Muscle of leg (tissue), 16 donors: ENCODE measurements at places on chromosomes 16 and 17.

- DNase-seq: peak; percentile 72
Measured at GRCh38 chr16:73053364-73054124, 5.6 kb upstream of the ZFHX3 start.

DNA sequence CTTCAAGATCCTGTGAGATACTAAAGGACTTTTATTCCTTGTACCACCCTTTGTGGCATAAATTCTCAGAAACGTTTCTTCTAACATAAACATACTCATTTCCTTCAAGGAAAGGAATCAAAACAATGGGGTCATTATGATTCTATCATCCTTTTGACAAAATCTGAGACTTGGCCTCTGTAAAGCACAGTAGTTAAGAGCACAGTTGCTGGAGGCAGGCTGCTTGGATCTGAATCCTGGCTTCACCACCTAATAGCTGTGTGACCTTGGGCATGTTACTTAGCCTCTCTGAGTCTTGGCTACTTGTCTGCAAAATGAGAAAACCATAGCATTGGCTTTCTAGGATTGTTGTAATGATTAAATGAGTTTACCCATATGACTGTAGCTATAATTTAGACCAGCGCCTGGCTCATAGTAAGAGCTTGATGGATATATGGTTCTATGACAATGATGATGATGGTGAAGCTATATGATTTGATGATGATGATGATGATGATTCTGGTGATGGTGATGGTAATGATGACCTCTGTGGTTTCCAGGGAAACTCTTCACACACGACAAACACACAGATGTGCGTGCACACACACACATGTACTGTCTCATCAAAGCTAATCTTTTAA lies 6.1 kb upstream of the KRT31 start:
- DNase-seq: no peak

- no peak for DNase-seq
Measured at GRCh38 chr17:60679287-60679686, 1.6 kb downstream of the BCAS3 start.

- no peak for DNase-seq
Measured at GRCh38 chr17:8885967-8886684, 18.7 kb upstream of the PIK3R6 start.

DNA sequence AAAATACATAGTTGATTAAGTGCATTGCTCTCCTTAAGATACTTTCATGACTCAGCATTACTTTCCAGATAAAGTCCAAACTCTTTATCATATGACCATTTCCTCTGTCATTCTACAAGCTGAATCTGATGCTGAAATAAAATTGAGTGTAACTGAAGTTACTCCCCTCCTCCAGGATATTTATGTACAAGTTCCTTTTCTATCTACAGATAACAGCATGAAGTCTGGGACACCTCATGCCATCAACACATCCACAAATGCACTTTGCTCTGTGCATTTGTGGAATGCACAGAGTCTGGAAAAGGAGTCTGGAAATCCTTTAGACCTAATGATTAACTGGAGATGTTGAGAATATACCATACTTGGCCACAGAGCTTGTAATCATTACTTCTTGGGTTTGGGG lies 60.5 kb downstream of the ACSM2B start:
- DNase-seq: no peak

DNA sequence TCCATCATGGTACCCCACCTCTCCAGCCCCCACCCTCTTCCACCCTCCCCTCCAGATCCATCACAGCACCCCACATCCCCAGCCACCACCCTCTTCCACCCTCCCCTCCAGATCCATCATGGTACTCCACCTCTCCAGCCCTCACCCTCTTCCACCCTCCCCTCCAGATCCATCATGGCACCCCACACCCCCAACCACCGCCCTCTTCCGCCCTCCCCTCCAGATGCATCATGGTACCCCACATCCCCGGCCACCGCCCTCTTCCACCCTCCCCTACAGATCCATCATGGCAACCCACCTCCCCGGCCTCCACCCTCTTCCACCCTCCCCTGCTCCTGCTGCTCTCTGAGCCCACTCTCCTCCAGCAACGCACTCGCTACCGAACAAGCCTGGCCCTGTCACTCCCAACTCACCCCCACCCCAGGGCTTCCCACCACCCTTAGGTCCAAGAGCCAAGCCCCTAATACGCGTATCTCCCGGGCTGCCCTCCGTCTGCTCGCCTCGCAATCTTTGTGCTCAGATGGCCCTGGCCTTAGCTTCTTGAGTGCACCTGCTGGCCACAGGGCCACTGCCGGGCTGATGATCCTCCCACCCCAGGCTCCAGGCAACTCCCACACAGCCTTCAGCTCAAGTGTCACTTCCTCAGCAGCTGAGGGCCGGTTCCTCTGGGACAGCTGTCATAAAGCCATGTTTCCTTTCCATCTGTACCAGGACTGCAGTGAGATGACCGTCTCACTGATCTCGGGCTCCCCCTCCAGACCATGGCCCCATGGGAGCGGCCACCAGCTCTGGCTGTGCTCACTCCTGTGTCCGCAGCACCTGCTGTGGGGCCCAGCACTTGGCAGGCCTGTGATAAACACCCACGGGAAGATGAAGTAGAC lies 25.5 kb downstream of the KDM8 start:
- peak; percentile 93 for DNase-seq

DNA sequence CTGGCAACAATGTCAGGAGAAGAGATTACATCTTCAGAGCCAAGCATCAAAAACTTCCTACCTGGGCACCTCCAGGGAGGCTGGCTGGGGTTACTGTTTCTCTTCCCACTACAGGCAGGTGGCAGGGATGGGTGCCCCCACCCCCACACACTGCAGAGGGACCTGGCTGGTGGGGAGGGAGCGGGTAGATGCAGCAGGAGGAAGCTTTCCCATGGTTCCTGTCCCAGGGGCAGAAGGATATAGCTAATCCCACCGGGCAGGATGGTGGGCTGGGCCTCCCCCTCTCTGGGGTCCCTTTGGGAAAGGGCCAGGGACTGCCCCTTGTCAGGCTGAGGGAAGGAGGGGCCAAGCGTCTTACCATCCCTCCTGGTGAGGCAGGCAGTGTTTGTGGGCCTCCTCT lies 16.7 kb upstream of the MTMR4 start:
- no peak for DNase-seq

DNA sequence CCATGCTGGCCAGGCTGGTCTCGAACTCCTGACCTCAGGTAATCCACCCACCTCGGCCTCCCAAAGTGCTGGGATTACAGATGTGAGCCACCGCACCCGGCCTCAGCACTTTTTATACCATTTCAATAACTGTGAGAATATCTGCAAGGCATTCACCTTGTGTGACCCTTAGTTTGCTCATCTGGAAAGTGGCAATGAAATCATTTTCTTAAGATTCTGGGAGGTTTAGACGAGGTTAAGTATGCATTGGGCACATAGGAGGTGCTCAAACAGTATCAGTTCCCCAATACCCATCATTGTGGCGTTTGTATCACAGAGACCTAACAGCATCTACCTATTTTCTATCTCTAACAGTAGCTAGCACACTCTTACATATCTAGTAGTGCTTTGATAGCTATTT lies 481.9 kb upstream of the ERCC4 start:
- no peak for DNase-seq

DNA sequence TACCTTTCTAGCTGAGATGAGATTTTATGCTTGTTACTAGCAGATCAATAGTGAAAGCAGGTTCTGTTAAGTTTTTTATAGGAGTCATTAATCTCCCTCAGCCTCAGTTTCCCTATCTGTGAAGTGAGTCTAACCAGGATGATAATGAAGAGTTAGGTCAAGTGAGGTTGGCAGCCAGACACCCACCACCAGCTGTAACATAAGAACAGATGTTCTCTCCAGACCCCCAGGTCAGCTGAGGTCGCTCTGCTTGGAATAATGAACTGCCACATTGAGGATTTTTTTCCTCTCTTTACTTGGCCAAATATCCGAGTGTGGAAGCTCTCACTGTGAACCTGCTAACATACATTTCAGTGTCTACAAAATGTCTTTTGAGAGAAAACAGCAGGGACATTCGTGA lies 389.6 kb downstream of the WWOX start:
- peak; percentile 34 for DNase-seq

- DNase-seq: peak; percentile 81
Measured at GRCh38 chr17:70655176-70655958, 486.0 kb downstream of the KCNJ2 start.

DNA sequence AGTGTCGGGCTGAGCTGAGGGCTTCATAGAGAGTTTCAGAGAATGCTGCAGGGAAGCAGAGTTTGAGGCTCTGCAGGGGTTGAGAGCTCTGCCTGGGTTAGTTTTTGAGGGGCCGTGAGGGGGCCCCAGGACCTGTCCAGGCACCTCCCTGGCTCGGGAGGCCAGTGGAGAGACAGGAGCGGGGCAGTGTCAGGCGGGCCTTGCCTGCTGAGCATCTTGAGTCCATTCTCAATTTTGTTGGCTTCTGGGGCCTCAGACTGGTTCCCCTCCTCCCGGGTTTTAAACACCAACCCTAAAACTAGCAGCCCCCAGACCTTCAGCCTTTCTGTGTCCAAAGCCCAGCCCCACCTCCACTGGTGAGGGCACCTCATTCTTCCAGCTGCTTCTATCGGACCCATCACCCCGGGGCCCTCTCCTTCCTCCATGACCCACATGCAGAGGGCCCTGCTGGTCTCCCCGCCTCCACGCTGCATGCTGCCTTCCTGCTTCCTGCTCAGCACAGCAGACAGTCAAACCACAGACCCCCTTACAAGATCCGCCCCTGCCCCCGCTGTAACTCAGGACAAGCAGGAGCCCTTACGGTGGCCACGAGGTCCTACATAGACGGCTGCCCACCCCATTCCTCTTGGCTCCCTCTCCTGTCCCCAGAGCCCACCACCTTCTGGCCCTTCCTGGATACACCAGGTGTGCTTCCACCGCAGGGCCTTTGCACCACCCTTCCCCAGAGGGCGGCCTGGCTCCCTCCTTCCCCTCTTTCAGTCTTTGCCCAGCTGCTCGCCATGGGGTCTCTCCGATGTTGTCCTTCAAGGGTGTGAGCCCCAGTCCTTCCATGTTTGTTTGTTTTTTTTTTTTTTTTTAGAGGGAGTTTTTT lies 3.8 kb downstream of the RNF213 start:
- no peak for DNase-seq

DNA sequence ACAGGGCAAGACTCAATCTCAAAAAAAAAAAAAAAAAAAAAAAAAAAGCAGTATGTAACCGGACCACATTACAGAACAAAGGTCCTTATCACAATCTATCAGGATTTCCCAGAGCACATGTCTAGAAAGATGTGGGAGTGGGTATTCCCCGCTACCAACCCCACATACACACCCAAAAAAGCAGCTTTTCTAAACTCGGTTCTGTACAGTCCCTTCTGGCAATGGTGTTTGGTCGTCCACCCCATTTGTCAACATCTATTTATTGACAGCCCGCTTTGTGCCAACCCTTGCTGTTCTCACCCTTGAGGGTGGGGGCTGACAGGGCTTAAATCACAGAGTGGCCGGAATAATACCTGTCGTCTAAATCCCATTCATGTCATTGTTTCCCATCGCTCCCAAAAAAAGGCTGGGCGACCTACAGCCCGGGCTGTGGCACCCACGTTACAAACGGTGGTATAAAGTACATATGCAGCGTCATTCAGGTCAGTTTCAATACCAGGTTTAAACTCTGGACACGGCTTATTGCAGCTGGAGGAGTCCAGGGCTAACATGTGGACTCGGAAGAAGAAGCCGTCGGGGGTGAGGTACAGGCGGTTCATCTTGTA lies 3.6 kb downstream of the C17orf58 start:
- peak; percentile 30 for DNase-seq

DNA sequence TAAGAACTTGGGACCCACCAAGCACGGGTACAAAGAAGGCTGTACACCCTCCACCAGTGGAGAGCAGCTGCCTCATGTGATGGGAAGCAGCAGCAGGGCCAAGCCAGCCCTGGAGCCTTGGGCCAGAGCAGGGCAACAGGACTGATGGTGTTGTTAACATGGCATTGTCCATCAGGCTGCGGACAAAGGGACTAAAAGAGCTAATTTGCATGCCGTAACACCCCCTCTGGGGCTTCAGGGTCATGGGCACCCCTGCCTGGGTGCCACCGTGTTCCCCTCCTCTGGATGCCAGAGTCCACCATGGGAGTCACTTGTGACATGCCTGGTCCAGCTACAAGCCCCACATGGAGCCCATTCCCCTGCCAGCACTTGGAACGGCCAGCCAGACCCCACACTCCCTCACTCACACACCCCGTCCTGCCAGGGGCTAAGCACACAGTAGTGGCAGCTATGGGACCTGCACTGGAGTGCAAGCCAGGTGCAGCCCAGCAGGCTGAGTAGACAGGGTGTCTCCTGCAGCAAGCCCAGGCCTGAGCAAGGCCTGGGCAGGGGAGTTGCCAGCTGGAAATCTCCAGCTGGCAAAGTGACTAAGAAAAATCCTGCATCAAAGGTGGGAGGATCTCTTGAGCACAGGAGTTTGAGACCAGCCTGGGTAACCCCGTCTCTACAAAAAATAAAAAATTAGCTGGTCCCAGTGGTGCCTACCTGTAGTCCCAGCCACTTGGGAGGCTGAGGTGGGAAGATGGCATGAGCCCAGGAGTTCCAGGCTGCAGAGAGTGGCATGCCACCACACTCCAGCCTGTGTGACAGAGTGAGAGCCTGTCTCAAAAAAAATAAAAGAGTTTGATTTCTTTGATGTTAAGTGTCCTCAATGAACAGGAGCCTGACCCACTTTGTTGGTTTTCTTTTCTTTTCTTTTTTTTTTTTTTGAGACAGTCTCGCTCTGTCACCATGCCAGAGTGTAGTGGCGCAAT lies 33.7 kb downstream of the NOL11 start:
- no peak for DNase-seq

DNA sequence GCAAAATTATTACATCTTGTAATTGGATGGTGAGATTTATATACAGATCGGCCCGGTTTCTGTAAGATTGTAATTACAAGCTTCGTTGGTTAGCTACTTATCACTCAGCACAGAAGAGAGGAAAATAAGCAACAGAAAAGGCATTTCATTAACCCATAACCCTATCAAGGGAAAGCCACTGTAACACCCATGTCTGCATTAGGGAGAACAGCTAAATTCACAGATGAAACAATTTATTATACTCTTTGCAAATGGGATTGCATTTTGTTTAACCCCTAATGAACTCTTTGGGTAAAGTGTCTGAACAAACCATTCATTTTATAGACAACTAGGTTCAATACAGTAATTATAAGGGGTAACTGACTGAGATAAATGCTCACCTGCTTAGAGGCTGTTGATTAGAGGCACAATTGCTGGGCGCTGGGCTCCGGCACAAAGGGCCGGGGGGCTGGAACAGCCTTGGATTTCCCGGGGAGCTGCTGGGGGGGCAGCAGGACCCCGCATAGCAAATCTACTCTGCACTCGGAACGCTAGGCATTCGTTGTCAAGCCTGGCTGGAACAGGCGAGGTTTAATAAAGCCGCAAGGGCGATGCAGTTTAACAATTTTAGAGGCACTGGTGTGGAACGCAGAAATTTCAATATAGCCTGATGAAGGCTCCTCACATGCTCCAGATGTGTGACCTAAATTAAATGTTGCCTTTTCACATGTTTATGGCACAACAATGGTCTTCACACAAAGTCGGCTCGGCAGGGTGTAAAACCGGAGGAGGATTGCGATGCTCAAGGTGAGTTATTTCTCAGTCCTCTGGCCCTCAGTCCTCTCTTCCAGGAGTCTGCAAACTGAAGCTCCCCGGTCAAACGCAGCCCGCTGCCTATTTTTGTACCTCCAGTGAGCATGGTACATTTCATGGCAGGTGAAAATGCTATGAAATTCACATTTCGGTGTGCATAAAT lies 134.0 kb upstream of the IRX6 start:
- no peak for DNase-seq
